Non-pigmented ciliary epithelial cell (primary cell): ENCODE measurements at places on chromosomes 12 and 14.
A peak's percentile ranks its signal among the peaks of the same experiment; 100 is the strongest.

DNA sequence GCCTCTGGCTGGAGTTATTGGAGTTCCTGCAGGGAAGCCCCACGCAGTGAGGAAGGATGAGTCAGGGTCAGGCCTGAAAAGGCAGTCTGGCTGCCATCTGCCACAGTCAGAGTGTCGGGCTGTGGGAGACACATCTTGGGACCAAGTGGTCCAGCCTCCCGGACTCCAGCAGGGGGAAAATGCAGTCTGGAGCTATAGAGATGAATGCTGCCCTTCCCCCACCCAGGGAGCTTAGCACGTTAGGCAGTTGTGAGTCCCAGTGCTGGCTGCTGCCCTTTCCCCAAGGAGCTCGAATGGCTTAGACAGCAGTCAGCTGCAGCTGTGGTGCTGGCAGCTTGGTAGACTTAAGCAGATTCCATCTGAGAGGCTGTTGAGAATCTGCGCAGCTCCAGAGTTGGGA is 8.2 kb upstream of the NTS start:
- no peak for DNase-seq

GRCh38 chr12:22321638-22322037 is 12.9 kb downstream of the ST8SIA1 start:
- DNase-seq = no peak

GRCh38 chr12:94139816-94140215 is 8.6 kb upstream of the PLXNC1 start:
- no peak for DNase-seq

- DNase-seq = no peak
Measured at GRCh38 chr12:54571193-54572188, 17.0 kb downstream of the PPP1R1A start.

DNA sequence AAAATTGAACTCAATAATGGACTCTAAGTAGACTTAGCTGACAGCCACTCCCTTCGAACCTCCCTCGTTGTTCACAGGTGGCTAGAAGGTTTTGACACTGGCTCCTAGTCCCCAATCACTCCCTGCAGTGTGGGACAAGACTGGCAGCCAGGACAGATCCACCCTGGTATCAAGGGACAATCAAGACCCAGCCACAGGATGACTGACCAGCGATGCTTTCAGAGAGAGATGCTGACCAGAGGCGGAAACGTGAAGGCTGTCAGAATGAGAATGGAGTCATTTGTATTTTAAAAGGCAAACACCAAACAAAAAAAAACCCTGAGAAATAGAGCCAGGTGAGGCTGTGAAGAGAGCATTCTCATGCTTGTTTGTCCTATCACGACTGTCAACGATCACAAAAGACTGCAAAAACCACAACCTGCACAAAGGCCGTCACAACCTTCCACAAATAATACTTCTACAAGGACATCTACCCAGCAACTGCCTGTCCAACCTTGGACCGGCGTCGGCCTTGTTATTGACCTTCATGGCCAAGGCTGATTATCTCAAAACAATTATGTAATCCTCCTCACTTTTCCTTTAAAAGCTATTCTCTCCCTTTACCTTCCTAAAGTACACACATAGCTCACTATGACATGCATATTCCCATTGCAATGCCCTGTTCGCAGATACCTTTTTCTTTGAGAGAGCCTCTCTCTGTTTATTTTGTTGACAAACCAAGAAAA is 13.2 kb downstream of the EIF5 start:
- DNase-seq = no peak

DNA sequence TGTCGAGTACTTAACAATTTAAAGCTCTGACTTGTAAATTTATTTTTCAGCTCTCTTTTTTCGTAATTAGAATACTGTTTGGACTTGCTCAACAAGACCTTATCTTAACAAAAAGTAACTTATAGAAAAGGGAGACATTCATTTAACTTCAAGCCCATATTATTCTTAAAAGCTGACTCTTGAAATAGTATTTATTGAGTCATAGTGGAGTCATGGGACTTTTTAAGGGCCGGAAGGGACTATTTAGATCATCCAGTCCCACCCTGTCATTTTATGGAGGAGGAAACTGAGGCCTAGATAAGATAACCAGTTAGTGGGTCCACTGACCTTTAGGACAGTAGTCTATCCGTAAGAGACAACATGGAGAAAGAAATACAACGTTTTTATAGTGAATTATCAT is 1.5 kb downstream of the RAP1B start:
- DNase-seq = no peak

GRCh38 chr14:58177125-58177524 is 22.8 kb upstream of the ACTR10 start:
- DNase-seq = no peak

GRCh38 chr12:102631274-102631673 is 150.9 kb upstream of the IGF1 start:
- DNase-seq = peak; percentile 51
